Osteocyte (in vitro differentiated cells): ENCODE measurements at places on chromosomes 6 and 20.

DNA sequence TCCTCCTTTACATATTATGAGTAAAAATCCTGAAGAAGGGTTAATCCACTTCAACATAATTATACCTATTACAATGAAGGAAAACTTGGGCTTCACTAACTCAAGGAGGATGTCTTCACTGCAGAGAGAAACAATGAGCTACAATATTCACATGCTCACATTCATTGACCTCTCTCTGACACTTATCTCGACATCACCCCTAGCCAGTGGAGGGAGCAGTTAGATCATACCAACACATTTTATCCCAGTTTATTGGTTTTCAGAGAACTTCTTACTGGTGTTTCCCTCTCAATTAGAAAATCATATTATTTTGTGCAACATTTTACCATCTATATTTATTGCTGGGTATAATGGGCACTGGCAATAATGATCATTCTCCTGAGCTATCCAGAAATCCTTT lies 646.5 kb downstream of the TENT5A start:
- DNase-seq = no peak

DNA sequence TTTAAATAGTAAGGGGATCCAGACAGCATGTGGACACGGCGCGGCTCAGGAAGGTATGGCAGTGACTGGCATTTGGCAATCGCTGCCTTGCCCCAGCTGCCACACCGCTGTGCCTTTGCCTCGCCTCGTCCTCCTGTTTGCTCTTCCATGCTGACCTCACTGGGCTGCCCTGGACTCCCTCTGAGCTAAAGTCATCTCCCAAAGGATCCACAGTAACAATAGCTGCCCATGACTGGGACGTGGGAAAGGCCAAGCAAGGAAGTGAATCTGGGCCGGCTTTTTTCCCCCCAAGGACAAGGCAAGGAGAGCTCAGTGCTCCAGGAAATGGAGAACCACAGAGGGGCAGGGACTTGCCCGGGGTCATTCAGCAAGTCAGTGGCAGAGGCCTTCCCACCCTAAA lies 48.1 kb downstream of the JPH2 start:
- DNase-seq = no peak

GRCh38 chr6:68239034-68239433 lies 396.0 kb upstream of the ADGRB3 start:
- no peak for DNase-seq

GRCh38 chr6:129614464-129614863 lies 95.5 kb downstream of the ARHGAP18 start:
- no peak for DNase-seq

DNA sequence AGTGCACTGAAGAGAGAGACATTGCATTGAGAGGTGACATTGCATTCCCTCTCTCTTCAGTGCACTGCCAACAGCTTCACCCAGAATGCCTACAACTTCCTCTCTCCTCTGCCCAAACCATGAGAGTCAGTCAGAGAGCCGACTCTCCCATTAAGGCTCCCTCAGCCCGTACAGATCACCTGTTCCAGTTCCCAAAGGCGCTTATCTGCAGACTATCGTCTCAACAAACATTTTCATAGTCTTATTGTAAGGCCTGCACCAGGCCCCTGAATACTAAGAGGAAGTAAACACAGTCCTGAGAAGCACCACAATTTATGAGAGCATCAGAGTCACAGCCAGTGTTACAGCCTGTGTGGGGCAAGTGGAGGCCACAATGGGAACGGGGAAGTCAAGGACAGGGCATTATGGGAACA lies 53.7 kb downstream of the GFOD1 start:
- no peak for DNase-seq

GRCh38 chr6:1577896-1578745 lies 31.6 kb upstream of the FOXC1 start:
- DNase-seq = peak; percentile 32
